ENCODE measurements at places on chromosomes 3 and 15. TPM values are rescaled to one million over a fixed set of nuclear protein-coding genes. Genes with fewer than 3 reads are reported as not detected.

The RLBP1 gene
- total RNA-seq, result not detected

The CLDN11 gene
- not detected for total RNA-seq

The TUSC7 gene
- total RNA-seq, result not detected

The CHCHD4 gene
- total RNA-seq, result 11.5 TPM

The RETNLB gene
- total RNA-seq, result not detected

The DPPA2 gene
- not detected for total RNA-seq

The GLT8D1 gene
- total RNA-seq, result 46.7 TPM

The GOLGA8G gene
- total RNA-seq, result not detected

DNA sequence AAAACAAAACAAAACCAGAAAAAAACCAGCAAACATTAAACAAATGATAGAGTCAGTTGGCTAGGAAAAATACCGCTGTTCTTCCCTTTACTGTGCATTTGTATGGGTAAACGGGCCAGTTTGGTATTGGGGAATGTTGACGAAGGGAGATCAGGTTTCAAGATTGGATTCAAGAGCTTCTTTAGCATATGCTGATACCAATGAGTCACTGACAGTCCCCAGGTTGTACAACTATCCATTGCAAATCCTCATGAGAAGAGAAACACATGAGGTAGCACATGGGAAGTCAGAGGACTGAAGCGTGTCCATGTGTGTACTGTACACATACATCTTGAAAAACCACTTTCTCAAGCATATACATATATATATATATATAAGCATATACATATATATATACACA lies 25.6 kb downstream of the TIGIT start:
- no peaks in the 10 kb centered on the region for H3K36me3 ChIP-seq
- no peak for DNase-seq
- no peak overlapping the region for H3K4me3 ChIP-seq

DNA sequence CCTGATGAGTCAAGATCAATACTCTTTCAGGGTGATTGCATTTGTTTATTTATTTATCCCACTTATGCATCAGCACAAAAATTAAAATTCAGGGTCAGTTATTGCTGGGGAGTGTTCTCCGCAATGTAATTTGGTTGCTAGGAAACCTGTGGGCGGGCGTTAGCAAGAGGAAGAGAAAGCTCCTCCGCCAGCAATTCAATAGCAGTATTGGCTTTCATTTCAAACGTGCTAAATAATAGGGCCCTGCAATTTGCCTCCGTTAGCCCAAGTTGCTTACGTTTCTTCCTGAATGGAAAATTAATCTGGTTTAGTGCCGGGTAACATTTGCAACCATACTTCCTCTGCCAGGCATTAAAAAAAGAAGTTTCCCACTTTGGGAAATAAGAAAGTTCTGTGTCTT lies 35.5 kb upstream of the PLCL2 start:
- H3K27ac ChIP-seq, result peak overlapping the region; percentile 64
- peak overlapping the region; percentile 50 for H3K4me3 ChIP-seq
- DNase-seq, result peak; percentile 79
- H3K4me1 ChIP-seq, result peaks cover 35% of the 10 kb centered on the region

- no peak overlapping the region for H3K4me3 ChIP-seq
- H3K27me3 ChIP-seq, result no peaks in the 10 kb centered on the region
- no peaks in the 10 kb centered on the region for H3K36me3 ChIP-seq
These were observed 63.8 kb downstream of the ATP1B3 start for GRCh38 chr3:141940194-141940776.

GRCh38 chr3:150221904-150222523 lies 186.1 kb upstream of the TSC22D2 start:
- H3K27ac ChIP-seq, result no peak overlapping the region
- H3K4me1 ChIP-seq, result peaks cover 2% of the 10 kb centered on the region
- no peak overlapping the region for H3K4me3 ChIP-seq
- no peak for DNase-seq
- peaks cover 33% of the 10 kb centered on the region for H3K27me3 ChIP-seq
- no peaks in the 10 kb centered on the region for H3K36me3 ChIP-seq

DNA sequence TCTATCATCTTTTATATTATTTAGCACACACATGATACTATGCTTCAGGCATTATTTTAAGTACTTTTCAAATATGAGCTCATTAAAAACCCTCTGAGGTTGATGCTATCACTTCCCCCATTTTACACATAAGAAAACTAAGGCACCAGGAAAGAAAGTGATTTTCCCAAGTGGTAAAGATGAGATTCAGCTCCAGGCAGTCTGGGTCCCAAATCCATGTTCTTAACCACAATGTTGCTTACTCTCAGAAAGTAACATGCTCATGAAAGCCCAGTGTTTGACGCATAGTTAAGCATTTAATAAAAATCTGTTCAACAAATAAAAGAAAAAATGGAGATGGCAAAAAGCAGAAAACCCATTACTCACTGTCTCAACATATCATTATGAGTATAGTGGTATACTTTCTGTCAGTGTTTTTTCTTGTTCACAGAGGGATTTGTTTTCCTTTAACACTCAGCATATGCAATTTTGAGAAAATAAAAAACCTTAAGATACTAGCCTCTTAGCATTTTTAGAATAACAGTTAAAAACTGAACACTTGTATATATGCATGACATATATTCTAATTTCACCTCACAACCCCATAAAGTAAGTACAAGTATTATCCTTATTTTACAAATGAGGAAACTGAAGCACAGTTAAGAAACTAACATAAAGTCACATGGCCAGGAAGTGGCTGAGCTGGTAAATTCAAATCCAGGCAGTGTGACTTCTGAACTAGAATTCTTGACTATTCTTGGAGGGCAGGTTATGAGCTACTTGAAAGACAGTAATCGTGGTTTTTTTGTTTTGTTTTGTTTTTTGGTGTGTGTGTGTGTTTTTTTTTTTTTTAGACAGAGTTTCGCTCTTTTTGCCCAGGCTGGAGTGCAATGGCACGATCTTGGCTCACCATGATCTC lies 10.4 kb downstream of the PEAK1 start:
- H3K4me3 ChIP-seq, result peak overlapping the region; percentile 67
- H3K36me3 ChIP-seq, result peaks cover 4% of the 10 kb centered on the region
- DNase-seq, result peak; percentile 57
- peaks cover 32% of the 10 kb centered on the region for H3K4me1 ChIP-seq

DNA sequence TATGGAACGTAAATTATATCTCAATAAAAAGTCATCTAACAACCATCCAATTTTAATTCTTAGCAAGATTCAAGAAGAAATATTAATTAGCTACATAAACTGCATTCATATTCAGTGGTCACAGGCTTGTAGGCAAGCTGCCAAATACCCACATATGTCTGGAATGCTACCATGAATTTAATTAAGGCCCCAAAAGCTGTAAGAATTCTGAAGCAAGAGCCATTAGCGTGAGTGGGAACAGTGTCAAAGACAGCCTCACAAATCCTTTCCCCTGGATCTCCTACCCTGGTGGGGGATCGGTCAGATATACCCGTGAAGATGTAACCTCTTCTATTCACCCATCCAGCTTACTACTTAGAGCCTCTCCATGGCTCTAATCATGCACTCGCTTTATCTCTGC lies 40.0 kb downstream of the ATG7 start:
- H3K27ac ChIP-seq, result no peak overlapping the region
- DNase-seq, result no peak
- peaks cover 56% of the 10 kb centered on the region for H3K36me3 ChIP-seq
- H3K4me1 ChIP-seq, result peaks cover 11% of the 10 kb centered on the region
- no peaks in the 10 kb centered on the region for H3K27me3 ChIP-seq
- H3K4me3 ChIP-seq, result no peak overlapping the region

DNA sequence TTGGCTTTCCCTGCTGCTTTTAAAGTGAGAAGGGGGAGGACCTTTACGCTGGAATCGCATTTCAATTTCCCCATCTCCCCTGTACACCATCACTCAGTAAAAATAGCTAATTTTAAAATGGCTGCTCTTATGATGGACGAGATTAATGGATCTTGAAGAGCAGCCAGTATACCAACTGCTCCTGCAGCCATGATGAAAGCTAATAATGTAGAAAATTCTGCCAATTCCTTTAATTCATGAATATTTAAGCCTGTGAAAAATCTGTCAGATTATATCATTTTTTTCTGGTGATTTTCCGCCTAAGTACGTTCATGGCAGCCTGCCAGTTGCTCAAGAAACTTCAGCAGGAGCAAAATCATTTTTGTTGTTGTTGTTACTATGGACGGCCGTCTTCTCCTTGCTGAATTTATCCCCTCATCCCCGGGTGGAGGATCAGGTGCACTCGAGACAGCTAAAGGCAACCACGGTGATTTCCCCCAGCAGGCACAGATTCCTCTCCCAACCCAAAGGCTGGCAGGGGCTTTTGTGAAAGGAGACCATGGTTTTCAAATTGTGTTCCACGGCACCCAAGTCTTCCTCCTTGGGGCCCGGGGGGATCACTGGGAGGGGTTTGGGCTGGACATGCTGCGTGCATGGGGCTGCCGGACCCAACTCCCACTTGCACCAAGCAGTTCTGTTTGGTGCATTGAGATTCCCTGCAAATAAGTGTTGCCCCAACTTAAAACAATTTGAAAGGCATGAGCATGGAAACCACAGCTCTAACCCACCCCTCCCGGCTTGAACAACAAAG lies 289.6 kb downstream of the UACA start:
- peaks cover 24% of the 10 kb centered on the region for H3K4me1 ChIP-seq
- H3K27ac ChIP-seq, result no peak overlapping the region
- peaks cover 83% of the 10 kb centered on the region for H3K27me3 ChIP-seq
- DNase-seq, result no peak
- peaks cover 5% of the 10 kb centered on the region for H3K36me3 ChIP-seq

DNA sequence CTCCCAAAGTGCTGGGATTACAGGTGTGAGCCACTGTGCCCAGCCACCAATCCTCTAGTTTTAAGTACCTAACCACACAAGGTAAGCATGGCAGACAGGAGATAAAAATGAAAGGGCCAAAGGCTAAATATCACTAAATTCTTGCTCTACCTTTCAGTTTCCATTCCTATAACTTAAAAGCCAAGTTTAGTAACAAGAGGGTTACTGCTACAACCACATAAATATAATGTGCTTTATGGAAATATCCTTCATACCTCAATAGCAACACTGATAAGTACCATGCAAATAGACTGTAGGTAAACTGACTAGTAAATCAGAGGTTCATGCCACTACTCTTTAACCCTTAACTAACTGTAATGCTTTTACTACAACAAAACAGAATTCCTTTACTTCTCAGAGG lies 38.7 kb upstream of the MUC13 start:
- no peak overlapping the region for H3K4me3 ChIP-seq
- H3K27me3 ChIP-seq, result no peaks in the 10 kb centered on the region
- no peak for DNase-seq
- peaks cover 12% of the 10 kb centered on the region for H3K4me1 ChIP-seq

GRCh38 chr15:46266661-46267060 lies 631.8 kb downstream of the SQOR start:
- no peaks in the 10 kb centered on the region for H3K27me3 ChIP-seq
- no peak overlapping the region for H3K27ac ChIP-seq
- no peaks in the 10 kb centered on the region for H3K36me3 ChIP-seq
- H3K4me3 ChIP-seq, result no peak overlapping the region
- no peaks in the 10 kb centered on the region for H3K4me1 ChIP-seq
- DNase-seq, result no peak

DNA sequence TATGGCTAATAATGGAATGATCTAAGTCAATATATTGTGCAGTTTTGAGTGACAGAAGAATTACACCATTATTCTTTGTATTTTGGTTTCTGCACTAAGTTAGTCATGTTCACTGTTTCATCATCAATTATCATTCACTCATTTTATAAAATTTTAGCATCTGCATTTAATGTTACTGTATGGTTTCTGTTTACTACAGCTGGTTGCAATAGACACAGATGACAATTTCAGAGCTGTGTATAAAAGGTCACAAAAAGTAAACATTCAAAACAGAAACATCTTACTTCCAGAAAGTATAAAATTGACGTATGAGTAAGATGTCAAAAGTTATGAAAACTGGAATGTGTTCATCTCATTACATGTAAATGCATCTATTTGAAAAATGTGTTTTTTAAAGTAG lies 111.1 kb upstream of the GBE1 start:
- H3K27me3 ChIP-seq, result no peaks in the 10 kb centered on the region
- H3K36me3 ChIP-seq, result no peaks in the 10 kb centered on the region
- H3K27ac ChIP-seq, result no peak overlapping the region

GRCh38 chr3:101824702-101825101 lies 24.6 kb upstream of the NFKBIZ start:
- peaks cover 33% of the 10 kb centered on the region for H3K4me1 ChIP-seq
- no peaks in the 10 kb centered on the region for H3K27me3 ChIP-seq
- H3K27ac ChIP-seq, result no peak overlapping the region
- H3K36me3 ChIP-seq, result peaks cover 35% of the 10 kb centered on the region

DNA sequence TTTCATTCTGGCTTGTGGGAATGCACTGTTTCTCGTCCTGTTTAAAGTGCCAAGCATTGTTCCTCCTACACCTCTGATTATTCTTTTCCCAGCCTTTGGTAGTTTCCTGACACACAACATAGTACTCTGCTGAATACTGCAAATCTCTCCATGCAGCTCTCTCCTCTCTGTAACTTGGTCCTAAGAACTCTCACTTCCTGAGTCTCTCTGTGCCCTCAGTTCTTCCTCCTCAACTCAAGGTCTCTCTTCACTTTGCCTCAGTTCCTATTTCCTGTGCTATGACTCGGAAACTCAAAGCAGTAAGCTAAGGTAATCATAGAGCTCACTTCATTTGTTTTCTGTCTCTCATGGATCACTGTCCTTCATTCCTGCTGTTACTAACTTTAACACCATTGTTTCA lies 113.4 kb downstream of the ZNF280D start:
- DNase-seq, result no peak
- peaks cover 4% of the 10 kb centered on the region for H3K4me1 ChIP-seq
- H3K27me3 ChIP-seq, result no peaks in the 10 kb centered on the region

DNA sequence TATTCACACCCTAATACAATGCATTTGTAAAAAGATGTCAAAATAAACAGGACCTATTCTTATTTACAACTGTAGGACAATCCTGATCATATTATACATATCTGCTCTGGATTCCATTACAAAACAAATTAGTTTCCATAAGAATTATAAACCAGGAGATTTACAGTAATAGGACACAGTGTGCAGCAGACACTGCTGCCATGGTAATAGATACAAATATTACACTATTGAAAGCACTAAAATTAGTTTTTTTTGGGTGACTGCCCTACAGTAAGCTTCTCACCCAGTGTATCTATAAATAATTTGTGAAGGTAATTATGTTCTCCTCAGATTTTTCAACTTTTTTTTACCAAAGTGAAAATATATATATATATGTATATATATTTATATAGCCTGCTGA lies 47.9 kb downstream of the USF3 start:
- H3K27ac ChIP-seq, result no peak overlapping the region
- H3K4me3 ChIP-seq, result no peak overlapping the region
- H3K36me3 ChIP-seq, result peaks cover 26% of the 10 kb centered on the region
- no peaks in the 10 kb centered on the region for H3K4me1 ChIP-seq

DNA sequence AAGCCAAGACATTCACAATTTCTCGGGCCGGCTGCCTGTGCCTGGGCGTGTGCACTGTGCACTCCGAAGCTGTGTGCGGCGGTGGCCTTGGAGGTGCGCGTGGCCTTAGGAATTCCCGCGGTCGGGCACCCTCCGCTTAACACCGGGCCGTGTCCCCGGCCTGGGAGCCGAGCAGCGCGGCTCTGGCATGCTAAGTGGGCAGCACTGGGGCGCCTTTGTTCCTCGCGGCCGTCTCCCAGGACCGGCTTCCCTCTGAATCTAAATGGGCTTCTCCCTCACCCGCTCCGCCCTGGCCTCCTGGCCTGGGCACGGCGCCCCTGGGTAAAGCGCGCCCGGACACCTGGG lies 498 bp upstream of the ARNT2 start:
- no peak overlapping the region for H3K27ac ChIP-seq
- H3K36me3 ChIP-seq, result no peaks in the 10 kb centered on the region
- DNase-seq, result no peak
- peaks cover 69% of the 10 kb centered on the region for H3K27me3 ChIP-seq
- peaks cover 3% of the 10 kb centered on the region for H3K4me1 ChIP-seq
- H3K4me3 ChIP-seq, result no peak overlapping the region
